ENCODE measurements at places on chromosomes 2 and 18. TPM values are rescaled to one million over a fixed set of nuclear protein-coding genes. Genes with fewer than 3 reads are reported as not detected.

DNA sequence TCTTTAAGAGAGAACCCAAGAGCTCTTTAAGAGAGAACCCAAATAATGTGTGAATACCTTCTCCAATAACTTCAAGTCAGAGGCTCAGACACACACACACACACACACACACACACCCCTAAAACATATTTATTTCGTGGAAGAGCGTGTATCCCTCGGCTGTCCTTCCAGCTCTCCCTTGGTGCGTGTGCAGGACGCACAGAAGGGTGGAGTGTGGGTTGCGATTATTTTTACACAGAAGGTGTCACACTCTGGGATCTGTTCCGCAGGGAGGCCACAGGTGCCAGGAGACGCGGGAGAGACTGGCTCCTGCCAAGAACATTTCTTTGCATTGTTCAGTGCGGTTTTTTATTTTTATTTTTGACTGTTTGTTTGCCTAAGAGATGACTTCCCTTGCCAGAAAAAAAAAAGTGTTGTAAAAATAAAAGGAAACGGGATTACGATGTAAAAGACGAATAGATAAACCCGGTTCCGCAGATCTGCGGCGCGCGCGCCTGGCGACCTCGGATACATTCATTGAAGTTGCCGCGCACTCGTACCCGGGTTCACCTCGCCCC, 47.3 kb upstream of the ATP6V1B1 start:
- DNase-seq = no peak

DNA sequence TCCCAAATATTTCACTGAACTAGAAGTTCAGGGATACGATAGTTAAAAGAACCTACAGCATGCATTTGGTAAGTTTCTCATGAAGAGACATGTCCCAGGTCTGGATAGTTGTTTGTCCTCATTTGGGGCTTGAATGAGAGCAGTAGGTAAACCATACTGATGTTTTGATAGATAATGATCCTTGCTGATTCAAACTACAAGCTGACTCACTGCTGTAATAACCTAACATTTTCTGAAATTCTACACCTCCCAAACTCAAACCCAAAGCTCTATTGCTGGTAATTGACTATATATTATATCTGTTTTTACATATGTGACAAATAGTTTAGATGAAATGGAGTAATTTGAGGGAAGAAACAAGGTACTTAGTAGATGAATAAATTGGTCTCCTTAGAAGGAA, 154.1 kb upstream of the BOD1L2 start:
- no peak for DNase-seq

Gene MEMO1
- 7.9 TPM for total RNA-seq

GRCh38 chr2:118249531-118249930, 161.3 kb downstream of the INSIG2 start:
- DNase-seq = no peak

DNA sequence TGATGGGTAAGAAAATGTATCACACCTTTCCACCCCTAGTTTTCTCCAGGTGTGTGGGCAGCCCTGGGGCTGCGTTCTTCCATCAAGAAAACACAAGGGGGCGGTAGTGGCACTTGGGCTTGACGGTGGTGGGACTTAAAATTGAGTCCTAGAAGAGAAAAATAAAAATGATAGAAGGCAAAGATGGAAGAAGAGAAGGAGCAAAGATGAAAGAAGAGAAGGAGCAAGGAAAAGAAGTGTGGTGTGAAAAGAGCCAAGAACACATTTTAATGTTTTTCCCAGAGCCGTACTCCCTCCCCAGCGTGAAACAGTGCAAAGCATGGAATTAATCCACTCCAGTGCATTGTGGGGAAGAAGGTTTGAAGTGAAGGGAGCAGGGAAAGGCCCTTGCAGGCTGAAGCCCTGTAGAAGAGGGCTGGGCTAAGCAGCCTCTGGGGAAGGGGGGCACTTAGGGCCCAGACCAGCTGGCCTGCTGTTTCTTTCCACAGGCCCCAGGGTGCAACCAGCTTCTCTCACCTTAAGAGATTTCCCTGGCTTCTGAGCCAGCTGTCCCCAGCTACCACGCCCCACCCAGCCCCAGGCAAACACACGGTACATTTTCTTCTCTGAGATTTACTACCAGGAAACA, 256.8 kb downstream of the RNF152 start:
- DNase-seq = peak; percentile 61

DNA sequence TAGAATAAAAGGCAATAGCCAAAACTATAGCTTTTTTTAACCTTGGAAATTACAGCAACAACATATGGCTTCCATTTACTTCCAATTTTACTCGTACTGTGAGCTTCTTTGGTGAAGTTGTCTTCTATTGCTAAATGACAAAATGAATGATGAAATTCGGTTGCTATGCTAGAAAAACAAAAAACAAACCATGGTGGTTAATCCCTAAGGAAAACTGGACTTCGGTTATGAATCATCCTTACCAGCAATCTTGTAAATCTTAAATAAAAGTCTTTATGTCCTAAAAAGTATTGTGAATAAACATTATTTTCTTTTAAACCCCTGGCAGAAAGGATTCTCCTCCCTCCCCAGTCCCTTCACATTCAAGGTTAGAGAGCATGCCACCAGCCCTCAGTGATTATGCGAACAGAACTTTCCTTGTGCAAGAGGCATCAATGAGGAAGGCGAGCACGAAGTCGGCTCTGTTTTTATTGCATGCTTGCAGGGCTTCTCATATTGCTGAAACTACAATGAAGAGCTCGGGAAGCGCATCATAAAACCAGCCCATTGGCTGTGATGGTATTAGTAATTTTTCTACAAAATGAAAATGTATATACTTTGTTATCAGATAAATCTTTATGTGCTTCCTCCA, 62.9 kb downstream of the ZNF521 start:
- peak; percentile 48 for DNase-seq

GRCh38 chr2:42141687-42142546, 27.2 kb upstream of the EML4 start:
- peak; percentile 69 for DNase-seq

Gene CCDC74A
- total RNA-seq = not detected

Gene APCDD1
- total RNA-seq = 288 TPM

DNA sequence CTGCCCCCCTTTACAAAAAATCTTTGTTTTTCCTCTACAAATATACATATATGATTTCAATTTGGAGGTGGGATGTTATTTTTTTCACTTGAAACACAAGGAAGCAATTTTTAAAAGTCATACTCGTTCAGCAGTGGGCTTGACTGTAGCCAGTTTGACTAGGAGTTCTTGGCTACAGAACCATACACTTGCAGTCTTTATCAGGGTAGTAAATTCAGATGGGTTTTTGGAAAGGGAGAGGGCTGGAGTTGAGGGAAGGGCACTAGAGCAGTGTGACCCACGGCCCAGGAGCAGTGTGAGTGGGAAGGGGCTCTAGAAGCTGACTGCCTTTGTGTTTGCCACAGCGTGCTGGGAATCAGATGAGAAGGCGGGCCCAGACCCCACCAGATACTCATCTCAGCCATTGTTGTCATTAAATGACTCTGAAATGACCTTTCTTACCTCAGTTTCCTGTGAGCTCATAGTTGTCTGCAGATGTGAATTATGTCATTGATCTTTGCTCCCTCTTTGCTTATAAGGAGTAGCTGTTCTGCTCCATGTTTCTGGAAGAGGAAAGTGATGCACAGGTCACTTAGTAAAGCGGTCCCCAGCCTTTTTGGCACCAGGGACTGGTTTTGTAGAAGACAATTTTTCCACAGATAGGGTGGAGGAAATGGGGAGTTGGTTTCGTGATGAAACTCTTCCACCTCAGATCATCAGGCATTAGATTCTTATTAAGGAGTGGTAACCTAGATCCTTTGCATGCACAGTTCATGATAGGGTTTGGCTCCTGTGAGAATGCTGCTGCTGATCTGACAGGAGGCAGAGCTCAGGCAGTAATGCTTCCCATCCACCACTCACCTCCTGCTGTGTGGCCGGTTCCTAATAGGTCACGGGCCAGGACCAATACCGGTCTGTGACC, 116.8 kb downstream of the SPTBN1 start:
- no peak for DNase-seq

DNA sequence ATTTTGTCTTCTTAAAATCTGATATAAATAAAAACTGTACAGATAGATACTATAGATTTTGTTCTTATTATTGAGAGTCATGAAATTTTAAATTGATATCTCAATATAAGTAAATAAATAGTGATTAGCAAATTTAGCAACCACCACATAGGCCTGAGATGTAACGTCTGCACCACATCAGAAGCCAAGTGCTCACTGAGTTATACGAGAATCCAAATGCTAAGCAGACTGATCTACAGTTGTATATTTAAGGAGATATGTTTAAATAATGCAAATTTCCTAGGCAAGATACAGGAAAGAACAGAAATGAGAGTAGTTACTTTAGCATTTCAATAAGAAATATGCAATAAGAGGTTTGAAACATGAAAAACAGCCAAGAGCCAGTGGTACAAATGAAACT, 85.2 kb upstream of the UNC80 start:
- no peak for DNase-seq

DNA sequence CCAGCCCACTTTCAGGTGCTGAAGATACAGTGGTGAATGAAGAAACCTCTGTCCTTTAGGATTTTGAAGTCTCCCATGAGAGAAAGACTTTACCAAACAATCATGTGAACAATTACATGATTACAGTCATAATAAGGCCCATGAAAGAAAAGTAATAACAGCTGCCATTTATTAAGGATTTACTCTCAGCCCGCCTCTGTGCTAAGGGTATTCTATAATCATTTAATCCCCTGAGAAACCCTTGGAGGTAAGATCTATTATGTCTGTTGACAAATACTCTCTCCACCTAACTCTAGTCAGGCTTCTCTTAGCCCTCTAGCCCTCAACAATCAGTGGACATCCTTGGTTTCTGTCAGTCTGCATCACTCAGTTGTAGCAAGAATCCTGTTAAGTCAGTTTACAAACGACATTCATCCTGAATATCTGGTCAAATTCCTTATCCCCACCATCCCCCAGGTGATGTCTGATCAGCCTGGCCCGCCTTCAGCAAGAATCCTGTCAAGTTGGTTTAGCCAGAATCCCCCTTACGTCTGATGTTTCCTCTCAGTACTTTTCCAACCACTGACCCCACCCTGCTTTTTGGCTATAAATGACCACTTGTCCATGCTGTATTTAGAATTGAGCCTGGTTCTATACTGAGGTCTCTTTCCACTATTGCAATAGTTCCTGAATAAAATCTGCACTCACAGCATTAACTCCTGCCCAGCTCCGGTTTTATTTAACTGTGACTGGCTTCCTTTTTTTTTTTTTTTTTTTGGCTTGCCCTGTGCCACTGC, 12.2 kb upstream of the SOCS6 start:
- no peak for DNase-seq

GRCh38 chr18:30763902-30764350, 278.6 kb downstream of the DSC3 start:
- no peak for DNase-seq

GRCh38 chr2:158232476-158232875, 130.8 kb downstream of the UPP2 start:
- no peak for DNase-seq

DNA sequence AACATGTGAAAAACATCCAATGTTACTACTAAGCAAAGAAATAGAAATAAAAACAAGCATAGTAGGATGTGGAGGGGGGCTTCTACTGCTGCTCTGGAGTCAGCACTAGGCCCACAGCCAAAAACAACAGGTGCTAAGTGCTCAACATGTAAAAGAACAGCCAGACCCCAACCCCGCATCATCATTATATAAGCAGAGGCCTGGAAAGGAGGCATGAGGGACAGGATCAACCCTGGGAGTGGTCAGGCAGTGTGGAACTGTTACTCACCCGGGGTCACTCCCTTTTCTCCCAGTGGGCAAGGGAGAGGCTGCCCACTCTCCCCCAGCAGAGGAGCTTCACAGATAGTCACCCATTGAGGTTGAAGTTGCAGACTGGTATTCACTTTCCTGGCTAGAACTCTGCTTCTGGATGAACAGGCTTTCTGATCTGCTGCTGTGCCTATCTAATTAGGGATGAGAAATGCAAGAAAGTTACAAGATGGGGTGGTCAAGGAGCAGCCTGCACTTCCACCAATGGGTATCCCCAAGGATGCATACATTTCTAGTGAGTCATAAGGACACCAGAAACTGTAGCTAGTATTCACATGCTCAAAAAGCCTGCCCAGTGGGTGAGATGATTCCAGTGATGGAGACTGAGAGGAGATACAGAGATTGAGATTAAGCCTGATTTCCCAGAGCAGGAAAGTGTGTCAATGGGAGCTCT, 480.1 kb upstream of the TCF4 start:
- no peak for DNase-seq

Gene SCN3A
- total RNA-seq = 4.3 TPM

GRCh38 chr2:126802316-126802715, 96.4 kb upstream of the TEX51 start:
- DNase-seq = no peak

DNA sequence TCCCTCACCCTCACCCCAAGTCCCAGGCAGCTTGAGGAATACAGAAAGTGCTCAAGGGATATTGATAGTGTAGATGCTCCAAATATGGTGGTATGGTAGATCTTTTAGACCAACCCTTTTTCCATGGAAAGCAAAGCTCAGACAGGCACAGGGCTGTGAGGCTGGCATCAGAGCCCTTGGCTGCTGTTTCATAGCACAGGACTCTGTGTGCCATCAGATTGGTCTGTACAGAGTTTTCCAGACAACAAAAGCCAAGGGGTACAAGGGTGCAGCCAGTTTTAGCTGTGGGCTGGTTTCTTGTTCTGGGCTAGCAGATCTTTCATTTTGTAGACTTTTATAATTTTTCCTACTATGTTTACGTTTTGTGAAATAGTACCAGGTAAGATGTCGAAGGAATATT, 296.9 kb upstream of the TNP1 start:
- DNase-seq = no peak

GRCh38 chr2:237134321-237135230, 48.9 kb downstream of the COPS8 start:
- no peak for DNase-seq

Gene ST8SIA5
- not detected for total RNA-seq

Gene RAB6C
- 0.21 TPM for total RNA-seq

Gene LHCGR
- total RNA-seq = not detected

Gene ELOA2
- not detected for total RNA-seq

DNA sequence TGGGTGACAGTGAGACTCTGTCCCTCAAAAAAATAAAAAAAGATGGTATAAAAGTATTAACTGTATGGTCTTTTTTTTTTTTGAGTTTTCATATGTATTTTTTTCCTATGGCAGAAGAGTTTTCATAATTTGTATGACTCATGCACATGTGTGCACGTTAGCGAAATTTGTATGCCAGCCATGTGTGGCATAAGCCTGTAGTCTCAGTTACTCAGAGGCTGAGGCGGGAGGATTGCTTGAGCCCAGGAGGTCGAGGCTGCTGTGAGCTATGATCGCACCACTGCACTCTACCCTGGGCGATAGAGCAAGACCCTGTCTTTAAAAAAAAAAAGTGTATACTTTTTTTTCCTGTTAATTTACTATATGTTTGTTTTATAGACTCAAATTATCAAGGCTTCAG, 160.8 kb downstream of the TGIF1 start:
- no peak for DNase-seq

GRCh38 chr18:27005589-27005988, 140.1 kb upstream of the AQP4 start:
- DNase-seq = no peak

GRCh38 chr2:210584834-210585233, 28.4 kb downstream of the CPS1 start:
- DNase-seq = no peak
